Mucosa of gallbladder (tissue), 1 donor: ENCODE measurements at places on chromosomes 1 and 21.
A peak's percentile ranks its signal among the peaks of the same experiment; 100 is the strongest.

DNA sequence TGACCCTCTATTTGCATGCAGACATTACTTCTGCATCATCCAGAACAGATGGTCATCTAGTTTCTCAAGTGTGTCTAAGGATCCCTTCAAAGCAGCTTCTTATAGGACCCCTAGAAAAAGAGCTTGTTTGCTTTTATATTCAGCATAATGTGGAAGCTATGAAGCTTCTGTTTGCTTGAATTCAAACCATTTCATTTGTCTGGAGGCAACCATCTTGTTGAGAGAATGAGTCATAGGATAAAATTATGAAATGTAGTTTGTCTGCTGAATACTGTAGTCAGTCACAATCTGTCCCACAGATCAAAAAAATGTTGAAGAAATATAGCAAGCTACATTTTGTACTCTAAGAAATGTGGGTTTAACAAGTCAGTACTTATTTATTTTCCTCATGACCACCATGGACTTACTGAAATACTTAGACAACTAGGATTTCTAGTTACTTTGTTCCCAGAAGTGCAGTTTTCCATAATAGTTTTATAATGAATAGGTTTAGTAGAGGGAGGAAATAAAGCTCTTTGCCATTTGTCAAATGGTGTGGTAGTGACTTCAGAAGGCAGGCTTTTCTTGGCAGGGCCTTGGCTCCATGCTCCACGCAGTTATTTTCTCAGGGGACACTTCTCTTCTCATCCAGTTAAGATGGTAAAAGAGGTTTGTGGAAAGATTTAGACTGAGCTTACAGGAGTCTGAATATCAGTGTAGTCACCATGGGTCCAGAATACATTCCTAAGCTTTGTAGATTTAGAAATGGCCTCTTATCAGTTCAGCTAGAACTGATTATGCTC lies 74.8 kb upstream of the DEPDC1 start:
- no peak for DNase-seq

DNA sequence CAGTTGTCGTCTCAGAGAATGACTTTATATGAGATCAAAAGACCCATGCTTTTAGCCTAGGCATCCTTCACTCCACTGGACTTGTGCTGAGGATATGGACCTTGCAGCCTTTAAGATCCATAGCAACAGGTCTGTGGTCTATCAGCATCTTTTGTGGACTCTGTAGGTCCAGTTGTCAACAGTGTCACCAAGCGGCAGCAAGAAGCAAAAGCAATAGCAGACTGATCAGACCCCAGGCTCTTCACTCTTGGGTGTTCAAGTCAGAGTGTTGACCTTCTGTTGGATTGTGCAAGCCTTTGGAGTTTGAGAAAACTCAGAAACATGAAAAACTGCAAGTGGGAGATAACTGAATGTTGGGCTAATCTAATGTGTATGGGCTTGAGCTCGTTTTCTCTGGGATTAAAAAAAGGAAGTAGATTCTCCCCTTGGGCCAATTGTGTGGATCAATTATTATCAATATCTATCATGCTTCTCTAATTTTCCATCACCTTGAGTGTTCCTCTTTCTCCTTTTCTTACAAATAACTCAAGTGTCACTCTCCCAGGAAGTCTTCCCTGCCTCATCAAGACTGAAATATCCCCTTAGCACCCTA lies 144.2 kb downstream of the LYPLAL1 start:
- no peak for DNase-seq

DNA sequence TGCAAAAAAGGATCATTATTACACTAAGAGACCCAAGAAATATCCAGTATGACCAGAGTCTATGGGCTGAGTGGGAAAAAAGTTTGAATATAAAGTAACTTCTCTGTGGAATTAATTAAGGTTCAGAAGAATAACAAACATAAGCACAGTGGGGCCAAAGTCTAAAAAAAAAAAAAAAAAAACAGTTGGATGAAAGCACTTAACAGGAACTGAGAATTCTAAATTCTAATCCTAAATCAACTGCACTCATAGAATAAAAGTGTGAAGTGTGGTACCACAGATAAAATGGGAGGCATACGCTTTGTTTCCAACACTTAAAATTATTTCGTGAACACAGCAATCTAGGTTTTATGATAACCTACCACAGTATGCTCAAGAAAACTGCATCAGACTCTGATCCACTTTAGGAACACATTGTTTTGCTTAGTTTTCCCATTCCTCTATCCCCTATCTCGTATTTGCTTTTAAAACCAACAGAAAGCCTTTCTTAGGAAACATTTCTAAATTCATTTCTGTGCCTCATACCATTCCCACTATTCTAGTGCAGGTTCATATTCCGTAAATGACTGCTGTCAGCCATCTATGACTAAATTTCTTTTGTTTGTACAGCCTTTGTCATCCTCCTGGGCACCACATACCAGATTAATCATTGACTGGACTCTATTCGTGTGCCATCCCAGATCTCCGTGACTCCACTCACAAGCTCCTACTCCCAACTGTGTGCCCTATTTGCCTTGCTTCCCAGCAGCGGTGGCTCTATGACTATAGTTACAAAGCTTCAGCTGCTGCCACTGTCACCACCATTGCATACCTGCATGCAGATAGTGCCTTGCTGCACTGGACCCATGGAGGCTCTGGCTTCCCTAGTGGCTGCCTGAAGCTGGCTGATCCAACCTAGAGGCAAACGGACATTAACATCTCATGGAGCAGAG lies 24.9 kb downstream of the CHML start:
- DNase-seq, result peak; percentile 68

DNA sequence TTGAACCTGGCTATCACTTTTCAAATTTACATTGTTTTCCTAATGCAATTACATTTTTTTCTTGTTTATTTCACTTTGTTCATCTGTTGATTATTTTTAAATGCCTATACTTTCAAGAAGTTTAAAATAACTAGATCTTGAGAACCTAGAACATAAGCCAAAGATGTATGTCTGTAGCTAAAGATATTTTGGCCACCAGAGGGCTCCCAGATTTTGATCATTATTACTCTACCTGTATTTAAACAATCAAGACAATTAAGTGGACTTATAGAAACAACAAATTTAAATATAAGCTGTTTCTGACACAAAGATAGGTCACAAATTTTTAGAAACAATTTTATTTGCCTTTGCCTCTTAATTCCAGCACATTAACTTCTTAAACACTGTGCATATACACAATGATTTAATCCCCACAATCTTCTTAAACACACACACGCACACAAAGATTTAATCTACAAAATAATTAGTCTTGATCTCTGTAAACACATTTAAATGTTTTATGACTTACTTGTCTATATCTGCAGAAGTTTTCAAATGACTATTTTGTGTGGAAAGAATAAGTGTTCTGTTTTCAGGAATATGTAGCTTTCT lies 380.0 kb downstream of the DSCAM start:
- DNase-seq, result no peak

DNA sequence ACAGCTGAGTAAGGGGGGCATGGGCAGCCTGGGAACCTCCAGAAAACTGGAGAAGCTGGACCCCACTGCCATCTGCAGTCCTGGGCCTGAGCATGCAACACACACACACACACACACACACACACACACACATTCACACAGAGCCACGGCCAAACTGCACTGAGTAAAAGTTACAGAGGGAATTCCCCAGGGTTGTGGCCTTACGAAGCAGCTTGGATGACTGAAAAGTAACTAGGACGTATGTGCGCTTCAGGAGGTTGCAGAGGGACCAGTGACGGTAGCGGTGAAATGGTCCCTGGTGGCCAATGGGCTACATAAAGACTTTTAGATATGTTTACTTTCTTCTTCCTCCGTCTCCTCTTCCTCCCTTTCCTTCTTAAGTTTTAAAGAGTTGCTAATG lies 232.5 kb upstream of the TMEM51 start:
- no peak for DNase-seq

DNA sequence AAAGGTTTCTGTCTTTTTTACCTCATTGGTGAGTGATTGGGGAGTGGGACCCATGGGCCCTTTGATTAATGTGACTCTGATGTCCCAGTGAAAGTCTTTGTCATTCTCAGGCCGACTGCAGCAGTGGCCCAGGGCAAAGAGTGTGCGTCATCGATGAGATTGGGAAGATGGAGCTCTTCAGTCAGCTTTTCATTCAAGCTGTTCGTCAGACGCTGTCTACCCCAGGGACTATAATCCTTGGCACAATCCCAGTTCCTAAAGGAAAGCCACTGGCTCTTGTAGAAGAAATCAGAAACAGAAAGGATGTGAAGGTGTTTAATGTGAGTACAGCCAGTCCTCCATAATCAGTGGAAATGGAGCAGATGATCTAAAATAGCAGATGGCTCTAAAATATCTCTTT lies 19.4 kb downstream of the NTPCR start:
- no peak for DNase-seq

- DNase-seq, result no peak
Measured at GRCh38 chr1:178916448-178917174, 45.7 kb upstream of the ANGPTL1 start.

DNA sequence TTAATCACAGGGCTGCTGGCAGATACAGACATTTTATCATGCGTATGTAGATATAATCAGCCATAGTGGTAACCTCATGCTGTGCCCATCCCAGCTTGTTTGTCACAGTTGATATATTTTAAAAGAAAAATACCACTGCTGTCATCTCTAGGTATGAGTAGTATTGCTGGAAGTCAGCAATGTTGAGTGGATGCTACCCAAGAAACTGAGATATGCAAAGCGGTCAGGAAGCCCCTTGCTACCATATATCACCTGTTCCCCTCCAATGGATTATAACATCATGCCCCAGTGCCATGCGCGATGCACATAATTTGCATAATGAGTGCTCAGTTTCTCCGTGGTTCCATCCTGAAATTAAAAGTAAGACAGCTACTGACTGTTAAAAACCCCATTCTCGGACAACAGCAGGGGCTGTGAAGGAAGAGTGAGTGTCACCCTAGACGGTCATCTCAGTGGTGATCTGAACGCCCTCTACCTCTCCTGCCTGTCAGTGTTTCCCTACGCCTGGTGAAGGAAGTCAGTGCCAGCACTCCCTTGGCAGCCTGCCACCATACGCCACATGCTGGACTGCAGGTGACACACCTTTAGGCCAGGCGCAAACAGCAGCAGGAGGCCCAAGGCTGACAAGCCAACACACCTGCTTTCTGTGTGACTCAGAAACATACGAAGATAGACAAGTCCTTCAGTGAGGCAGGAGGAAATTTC lies 2.7 kb downstream of the IL10RB start:
- peak; percentile 94 for DNase-seq

DNA sequence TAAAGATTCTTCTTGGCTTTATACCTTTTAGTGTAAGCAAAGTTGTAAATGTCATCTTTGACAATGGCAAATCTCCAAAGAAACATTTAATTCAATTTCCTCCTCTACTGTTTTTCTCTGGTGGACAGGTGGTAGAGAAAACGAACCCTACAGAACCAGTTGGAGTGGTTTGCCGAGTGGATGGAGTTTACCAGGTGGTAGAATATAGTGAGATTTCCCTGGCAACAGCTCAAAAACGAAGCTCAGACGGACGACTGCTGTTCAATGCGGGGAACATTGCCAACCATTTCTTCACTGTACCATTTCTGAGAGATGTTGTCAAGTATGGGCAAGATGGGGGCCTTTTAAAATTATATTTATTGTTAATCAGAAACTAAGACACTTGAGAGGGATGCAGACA lies 25.8 kb downstream of the UAP1 start:
- DNase-seq, result peak; percentile 16

- no peak for DNase-seq
Measured at GRCh38 chr1:117359561-117360289, 7.5 kb upstream of the MAN1A2 start.

- no peak for DNase-seq
Measured at GRCh38 chr1:89826594-89826993, 5.8 kb downstream of the LRRC8D start.

DNA sequence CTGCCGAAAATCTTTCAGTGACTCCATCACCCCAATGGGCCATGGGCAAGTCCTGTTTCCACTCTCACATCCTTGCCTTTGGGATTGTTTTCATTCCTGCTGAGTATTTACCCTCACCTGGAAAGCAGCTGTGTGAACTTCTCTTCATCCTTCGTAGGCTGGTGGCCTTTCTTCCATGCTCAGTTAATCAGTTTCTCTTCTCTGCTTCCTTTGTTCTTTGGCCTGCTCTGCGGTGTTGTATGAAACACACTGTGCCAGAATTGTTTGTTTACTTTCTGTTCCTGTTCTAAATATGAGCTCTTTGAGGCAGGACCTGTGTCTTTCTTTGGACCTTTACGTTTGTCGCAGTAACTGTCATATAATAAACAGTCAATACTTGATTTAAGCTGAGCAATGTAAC lies 48.6 kb downstream of the ITSN1 start:
- DNase-seq, result no peak

DNA sequence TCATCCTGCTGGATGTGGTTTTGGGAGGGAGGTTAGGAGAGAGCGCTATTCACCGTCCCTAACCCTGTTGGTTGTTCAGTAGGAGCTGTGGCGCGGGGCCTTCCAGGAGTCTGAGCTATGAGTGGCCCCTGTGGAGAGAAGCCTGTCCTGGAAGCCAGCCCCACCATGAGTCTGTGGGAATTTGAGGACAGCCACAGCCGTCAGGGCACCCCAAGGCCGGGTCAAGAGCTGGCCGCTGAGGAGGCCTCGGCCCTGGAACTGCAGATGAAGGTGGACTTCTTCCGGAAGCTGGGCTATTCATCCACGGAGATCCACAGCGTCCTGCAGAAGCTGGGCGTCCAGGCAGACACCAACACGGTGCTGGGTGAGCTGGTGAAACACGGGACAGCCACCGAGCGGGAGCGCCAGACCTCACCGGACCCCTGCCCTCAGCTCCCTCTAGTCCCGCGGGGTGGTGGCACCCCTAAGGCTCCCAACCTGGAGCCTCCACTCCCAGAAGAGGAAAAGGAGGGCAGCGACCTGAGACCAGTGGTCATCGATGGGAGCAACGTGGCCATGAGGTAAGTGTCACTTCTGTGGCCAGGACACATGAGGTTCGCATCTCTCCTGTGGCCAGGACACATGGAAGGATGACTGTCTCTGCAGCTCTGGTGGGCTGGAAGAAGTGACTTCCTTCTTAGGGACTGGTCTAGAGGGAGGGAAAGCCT lies 1.2 kb downstream of the ZC3H12A start:
- no peak for DNase-seq

DNA sequence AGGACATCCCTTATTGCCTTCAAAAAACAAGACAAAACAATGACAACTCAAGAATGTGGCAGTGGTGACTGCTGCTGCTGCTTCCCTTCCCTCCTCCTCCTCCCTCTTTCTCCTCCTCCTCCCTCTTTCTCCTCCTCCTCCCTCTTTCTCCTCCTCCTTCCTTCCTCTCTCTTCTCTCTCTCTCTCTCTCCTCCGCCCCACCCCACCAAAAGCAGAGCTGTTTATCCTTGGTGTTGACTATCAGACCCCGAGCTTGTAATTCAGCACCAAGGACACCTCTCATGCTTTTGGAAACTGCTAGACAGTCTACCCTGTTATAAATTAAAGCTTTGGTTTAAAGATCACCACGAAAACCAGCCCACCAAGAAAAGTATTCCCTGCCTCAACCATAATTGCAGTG lies 72.4 kb upstream of the IFNAR2 start:
- DNase-seq, result no peak
